ENCODE measurements at places on chromosomes 11 and 22. TPM values are rescaled to one million over a fixed set of nuclear protein-coding genes. Genes with fewer than 3 reads are reported as not detected.

DRD4 gene
- not detected for total RNA-seq

DNA sequence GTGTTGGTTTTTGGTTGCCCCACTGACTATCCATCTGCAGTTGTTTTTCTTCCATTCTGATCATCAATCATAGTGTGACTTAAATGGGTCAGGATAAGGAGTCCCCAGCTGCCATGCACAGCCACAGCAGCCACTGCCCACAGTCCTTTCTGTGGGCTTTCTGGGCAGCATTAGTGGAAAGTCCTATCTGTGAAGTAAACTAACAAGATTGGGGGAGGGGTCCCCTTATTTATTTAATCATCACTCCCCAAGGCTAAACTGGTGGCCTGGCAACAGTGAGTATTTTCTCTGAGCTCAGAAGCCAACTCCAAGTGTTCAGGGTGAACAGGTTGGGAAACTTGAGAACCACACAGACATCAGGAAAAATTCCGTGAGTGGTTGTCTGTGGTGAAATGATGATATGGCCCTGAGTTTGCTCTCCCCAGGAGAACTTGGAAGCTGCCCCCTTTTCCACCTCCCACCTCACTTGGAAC is 145.0 kb downstream of the CCDC34 start:
- DNase-seq = no peak

FIBP gene
- 60.7 TPM for total RNA-seq

SHANK2 gene
- 6.2 TPM for total RNA-seq

GLYAT gene
- total RNA-seq = not detected

DNA sequence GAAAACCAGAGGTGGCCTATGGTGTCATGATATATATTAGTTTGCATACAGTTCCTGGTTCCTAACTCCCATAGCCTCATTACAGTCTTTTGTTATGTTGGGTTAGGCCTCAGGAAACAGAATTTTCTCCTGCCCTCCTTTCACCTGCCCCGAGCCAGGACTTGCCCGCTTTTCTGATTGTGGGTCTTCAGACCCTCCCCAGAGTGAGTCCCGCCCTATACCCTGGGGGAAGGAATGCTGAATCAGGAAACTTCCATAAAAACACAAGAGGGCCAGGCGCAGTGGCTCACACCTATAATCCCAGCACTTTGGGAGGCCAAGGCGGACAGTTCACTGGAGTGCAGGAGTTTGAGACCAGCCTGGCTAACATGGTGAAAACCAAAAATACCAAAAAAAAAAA is 70.9 kb downstream of the SLC35F2 start:
- no peak for DNase-seq

ZNF70 gene
- 9.9 TPM for total RNA-seq

NTM gene
- total RNA-seq = 27.8 TPM

MAP6 gene
- 5.6 TPM for total RNA-seq

- DNase-seq = no peak
These were observed at the start of gene UBE2L6 for GRCh38 chr11:57567515-57568329. Gene UBE2L6 (minus strand): TSS chr11:57567672. CDS start chr11:57567611, 61 bp downstream.

CHRDL2 gene
- 0.69 TPM for total RNA-seq

- DNase-seq = no peak
These were observed 945 bp downstream of the ROBO3 start for GRCh38 chr11:124865902-124866851.

LUZP2 gene
- total RNA-seq = 26.4 TPM

GRCh38 chr11:8573777-8574176 is 20.3 kb downstream of the STK33 start:
- no peak for DNase-seq

PAMR1 gene
- 179 TPM for total RNA-seq

RAPSN gene
- total RNA-seq = 3.0 TPM

DNA sequence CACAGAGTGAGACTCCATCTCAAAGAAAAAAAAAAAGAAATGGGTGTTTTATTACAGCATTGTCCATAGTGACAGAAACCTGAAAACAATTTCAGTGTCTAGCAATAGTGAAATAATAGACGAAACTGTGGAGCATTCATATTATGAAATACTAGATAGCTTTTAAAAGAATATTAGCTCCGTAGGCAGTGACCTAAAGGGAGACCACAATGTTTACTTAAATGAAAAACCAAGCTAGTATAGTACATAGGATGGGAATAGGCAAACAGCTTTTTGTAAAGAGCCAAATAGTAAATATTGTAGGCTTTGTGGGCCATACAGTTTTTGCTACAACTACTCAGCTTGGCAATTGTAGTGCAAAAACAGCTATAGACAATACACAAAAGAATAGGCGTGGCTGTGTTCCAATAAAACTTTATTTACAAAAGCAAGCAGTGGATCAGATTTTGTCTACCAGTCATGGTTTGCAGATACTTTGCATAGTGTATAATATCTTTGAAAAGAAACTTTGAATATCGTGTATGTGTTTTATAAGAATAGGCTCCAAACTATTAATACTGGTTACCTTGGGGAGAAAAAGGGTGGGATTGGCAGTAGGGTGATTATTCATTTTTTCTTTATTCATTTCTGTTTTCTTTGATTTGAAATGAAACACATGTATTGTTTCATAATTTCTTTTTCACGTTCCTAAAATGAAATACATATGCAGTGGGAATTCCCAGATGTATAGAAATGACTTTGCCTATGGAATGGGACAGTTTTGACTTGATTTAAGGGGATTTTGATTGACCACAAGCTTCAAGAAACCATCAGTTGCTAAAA is 50.7 kb downstream of the PRR5L start:
- DNase-seq = no peak

- no peak for DNase-seq
These were observed 21.2 kb downstream of the SLC5A12 start for GRCh38 chr11:26700574-26701235.

DNA sequence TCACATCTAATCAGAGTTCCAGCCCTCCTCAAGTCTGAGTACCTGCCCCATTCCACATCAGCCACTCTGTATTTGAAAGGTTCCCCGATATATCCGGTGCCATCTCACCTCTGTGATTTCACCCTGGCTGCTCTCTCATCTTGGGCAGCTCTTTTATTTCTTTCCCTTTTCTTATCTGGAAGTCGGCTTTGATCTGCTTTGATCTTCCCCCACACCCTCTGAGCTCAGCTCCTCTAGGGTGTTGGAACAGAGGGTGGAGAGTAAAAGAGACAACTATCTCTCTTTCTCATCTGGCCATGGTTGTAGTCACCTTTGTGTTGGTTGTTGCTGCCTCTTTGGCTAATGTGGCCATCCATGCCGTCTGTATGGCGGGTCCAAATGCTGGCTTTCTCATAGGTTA is 108.3 kb downstream of the ENTHD1 start:
- DNase-seq = no peak

DNA sequence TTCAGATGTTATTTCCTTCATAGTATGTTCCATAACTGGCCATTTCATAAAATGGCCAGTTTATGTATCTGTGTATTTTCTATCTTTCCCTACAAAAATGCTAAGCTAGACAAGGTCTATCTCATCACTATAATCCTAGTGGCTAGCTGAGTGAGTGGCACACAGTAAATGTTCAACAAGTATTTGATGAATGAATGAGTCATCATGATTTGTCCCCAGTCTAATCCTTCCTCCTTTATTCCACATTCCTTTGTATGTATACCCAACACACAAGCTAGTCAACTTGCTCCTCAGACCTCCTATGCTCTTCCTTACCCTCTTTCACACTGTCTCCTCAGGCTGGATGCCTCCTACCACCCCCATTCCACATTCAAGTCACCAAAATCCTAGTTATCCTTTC is 12.5 kb downstream of the APLNR start:
- no peak for DNase-seq
